Stimulated activated CD4-positive, alpha-beta T cell treated with anti-CD3 and anti-CD28 coated beads, TNF-alpha, amount 100 ng/mL, for 48 hours (primary cell): ENCODE measurements at places on chromosomes 5 and 9.

- DNase-seq, result no peak
These were observed 220.4 kb downstream of the PARP8 start for GRCh38 chr5:50886657-50887345.

GRCh38 chr5:29642601-29643000, 1550.9 kb upstream of the CDH6 start:
- no peak for DNase-seq

DNA sequence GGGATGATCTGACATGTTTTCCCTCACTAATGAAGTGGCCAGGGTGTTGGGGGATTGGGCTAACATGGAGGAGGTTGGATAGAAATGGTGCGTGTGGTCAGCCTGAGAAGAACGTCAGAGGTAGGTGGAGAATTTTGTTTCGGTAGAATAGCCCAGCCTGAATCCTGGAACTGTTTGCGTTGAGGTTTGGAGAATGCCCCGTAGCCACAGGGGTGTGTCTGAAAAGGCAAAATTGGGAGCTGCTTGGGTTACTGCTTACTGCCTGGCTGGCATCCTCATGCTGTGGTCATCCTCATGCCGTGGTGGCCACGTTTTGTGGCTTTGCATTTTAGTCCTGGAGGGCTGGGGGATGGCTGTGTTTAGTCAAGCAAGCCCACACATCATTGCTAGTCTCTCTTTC, 236.9 kb downstream of the GOLPH3 start:
- DNase-seq, result no peak

GRCh38 chr5:34822956-34823715, 15.8 kb upstream of the TTC23L start:
- DNase-seq, result no peak

DNA sequence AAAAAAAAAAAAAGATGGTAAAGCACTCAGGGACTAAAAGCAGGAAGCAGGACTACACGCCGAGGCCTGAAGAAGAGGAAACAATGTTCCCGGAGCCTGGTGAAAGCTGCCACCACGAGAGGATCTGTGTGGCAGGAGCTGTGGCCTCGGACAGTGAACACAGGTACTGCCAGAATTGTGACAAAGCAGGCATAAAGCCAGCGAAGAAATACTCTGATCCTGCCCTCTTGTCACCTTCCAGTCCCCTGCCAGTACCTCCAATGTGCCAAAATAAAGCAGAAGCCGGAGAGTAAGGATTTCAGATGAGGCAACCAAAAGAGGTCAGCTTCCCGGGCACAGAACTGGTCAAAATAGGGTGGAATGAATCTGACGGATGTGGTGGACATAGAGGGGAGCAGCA, 211.5 kb upstream of the TARS1 start:
- DNase-seq, result no peak

GRCh38 chr5:124906339-124907097, 160.1 kb upstream of the ZNF608 start:
- no peak for DNase-seq

- DNase-seq, result no peak
These were observed 6.6 kb upstream of the PRXL2C start for GRCh38 chr9:96661711-96662110.

GRCh38 chr9:33818167-33818846, 1.3 kb downstream of the UBE2R2 start:
- DNase-seq, result peak; percentile 16

GRCh38 chr5:8247049-8247899, 378.3 kb downstream of the MTRR start:
- DNase-seq, result no peak

DNA sequence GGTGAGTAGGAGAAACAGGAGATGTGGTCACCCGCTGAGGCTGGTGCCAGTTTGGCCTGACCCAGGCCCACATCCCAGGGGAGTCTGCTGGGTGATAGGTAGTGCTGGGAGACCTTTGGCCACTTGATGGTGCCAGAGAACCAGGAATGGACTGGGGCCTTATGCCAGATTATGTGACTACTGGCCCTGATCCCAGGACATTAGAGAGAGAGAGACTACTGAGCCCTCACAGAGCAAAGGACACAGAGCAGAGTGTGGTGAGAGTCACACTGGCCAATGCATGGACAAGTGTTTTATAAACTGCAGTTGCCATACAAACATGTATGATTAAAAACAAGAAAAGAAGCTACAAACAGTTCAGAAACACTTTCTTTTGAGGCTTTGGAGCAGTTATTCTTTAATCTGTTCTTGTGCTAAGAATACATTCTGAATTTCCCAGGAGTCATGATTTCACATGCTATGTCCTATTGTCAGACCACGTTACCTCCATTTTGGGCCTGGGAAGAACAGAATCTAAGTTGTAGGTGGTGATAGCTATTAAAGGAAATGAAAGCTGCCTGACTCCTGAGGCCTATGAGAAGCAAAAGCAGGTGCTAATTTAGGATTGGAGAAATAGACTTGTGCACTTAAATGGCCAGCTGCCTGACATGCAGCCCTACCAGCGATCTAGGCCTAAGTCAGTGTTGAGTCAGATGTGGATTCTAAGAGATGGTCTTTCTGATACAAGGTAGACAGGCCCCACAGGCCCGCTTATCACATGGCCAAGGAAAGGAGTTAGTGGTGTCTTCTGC, 32.6 kb upstream of the TMOD1 start:
- DNase-seq, result peak; percentile 16

GRCh38 chr5:9445826-9446388, 100.0 kb downstream of the SEMA5A start:
- no peak for DNase-seq

GRCh38 chr9:85258823-85259370, 482.9 kb downstream of the AGTPBP1 start:
- DNase-seq, result no peak

DNA sequence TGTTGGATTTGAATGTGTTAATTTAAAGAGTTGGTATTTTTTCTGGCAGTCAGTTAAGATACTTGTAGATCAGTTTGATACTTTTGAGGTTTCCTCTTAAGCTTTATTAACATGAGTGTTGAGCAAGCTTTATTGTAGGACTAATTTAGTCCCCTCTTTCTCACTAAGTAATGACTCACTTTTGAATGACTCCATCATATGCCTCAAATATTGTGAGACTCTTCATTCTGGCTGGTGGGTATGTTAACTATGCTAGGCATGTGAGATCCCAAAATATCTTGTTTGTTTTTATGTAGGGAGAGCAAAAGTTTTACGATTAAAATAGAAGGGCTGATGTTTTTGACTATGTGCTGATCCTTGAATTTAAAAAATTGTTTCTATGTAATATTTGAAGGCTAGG, 355.7 kb downstream of the IZUMO3 start:
- no peak for DNase-seq

DNA sequence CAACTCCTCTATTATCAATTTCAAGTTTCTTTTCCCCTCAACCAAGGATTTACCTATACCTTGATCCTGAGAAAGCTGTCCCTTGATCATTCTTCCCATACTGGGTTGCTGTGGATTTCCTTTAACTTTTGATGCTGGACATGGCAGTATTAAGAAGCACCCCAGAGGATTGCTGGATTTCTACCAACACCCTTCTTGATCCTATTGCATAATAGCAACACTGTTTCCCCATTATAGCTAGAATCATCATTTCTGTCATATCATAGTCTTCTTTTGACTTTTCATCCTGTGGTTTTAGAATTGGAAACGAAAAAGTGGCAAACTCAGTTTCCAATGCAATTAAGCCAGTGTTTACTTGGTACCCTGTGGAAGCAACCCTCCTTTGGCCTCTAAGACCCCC, 154.9 kb downstream of the ARRDC3 start:
- no peak for DNase-seq

- no peak for DNase-seq
These were observed 163.3 kb upstream of the LHFPL2 start for GRCh38 chr5:78811866-78812265.

DNA sequence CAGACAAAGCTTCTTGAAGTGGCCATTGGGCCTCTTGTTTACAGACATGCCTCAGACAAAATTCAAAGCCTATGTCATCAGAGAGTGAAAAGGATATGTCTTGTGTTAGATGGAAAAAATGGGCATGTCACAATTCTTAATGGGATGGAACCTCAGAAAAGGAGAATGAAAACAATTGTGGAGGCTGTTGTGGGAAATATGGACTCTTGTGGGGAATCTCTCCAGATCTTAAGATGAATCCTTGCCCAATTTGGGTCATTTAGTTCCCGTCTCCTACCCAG, 19.5 kb downstream of the SLC22A5 start:
- no peak for DNase-seq

- no peak for DNase-seq
These were observed 449.6 kb downstream of the NTRK2 start for GRCh38 chr9:85118990-85119755.

GRCh38 chr9:109426626-109427402, 71.3 kb downstream of the PTPN3 start:
- no peak for DNase-seq

- no peak for DNase-seq
These were observed 93.7 kb upstream of the DAP start for GRCh38 chr5:10854506-10855277.

GRCh38 chr9:6576987-6577386, 68.5 kb downstream of the GLDC start:
- DNase-seq, result no peak

- DNase-seq, result no peak
These were observed 72.6 kb downstream of the ERMP1 start for GRCh38 chr9:5760338-5760737.

- no peak for DNase-seq
These were observed 113.8 kb downstream of the ERCC6L2 start for GRCh38 chr9:95989297-95989696.
